NCI-H1930 (cell line): ENCODE measurements at places on chromosomes 1 and 21.

DNA sequence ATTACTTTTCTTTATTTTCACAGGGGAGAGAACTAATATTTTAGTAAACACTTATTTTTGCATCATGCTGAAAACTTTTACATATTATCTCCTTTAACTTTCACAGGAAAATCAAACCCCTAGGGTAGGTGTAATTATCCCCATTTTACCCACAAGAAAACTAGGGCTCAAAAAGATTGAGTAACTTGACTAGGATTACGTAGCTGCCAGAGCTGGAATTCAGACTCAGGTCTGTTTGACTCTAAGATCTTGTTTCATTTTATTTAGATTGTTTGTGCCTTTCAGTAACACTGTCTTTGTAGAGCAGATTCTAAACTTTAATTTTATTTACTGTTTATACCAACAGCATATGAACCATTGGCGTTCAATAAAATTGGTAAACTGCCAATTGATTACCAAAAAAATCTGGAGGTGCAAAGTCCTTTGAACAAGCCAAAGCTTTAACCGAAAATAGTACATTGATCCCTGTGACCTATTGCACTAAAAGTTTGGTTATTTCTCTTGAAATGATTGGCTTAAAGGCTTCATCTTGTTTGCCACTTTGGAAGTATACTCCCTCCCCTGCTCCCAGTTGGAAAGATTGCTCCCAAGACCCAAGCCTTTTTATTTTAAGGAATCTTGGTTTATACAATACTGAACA, 71.0 kb upstream of the WDR26 start:
- DNase-seq: no peak

DNA sequence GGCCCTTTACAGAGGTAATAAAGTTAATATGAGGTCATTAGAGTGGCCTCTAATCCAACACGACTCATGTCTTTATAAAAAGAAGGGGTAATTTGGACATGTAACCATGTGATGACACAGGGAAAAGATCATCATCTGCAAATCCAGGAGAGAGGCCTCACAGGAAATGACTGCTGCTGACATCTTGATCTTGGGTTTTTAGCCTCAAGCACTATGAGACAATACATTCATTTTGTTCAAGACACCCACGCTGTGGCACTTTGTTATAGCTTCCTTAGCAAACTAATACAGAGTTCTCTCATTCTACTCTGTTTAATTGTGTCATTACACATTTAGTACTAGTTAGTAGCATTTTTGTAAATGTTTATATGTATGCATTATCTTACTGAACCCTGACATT, 64.0 kb upstream of the RUNX1 start:
- DNase-seq: no peak

DNA sequence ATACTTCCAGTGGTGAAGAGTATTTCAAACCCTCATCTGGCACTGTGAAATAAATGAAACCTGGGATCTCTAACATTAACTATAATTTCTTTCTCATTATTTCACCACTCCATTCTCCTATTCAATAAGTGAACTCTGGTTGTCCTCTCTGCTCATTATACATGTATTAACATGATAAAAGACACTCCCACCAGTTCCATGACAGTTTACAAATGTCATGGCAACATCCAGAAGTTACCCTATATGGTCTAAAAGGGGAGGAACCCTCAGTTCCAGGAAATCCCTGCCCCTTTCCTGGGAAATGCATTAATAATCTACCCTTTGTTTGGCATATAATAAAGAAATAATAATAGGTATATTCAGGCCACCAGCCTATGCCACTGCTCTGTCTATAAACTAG, 62.7 kb upstream of the BRINP3 start:
- DNase-seq: no peak

GRCh38 chr1:1345384-1345783, 3.8 kb downstream of the DVL1 start:
- no peak for DNase-seq

GRCh38 chr1:161503394-161503748, 1.9 kb upstream of the FCGR2A start:
- DNase-seq: no peak

- no peak for DNase-seq
These were observed 11.8 kb upstream of the OTUD7B start for GRCh38 chr1:150022357-150022756.

DNA sequence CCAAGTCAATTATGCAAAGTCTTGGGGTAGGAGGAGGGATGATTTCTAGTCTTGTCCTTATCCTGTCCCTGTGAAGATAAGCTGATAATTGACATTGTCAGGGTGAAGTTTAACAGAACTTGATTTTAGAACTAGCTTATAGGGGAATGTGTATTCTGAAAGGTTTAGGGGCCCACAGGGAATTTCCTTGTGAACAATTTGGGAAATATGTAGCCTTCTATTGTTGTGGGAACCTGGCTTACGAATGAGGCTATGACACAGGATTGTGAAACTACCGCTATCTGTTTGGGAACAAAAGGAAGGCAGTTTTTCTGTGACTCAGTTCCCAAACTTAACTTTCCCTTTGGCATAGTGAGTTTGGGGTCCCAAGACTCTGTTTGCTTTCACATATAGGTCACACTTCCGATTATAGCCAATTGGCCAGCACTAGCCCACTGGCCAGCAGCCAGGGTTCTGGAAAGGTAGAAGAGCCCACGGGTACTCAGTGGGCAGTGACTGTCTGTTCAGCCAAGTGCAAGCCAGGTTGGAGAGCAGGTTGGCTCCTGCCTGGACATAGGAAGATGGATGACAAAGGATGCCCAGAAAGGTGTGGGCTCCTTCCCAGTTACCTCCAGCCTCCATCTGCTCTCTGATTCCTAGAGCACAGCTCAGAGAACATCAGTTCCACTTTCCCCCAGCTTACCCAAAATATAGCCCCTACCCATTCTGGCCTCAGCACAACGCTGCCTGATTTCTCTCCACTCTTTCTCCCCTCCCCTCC, 35.5 kb downstream of the H3-3A start:
- no peak for DNase-seq

DNA sequence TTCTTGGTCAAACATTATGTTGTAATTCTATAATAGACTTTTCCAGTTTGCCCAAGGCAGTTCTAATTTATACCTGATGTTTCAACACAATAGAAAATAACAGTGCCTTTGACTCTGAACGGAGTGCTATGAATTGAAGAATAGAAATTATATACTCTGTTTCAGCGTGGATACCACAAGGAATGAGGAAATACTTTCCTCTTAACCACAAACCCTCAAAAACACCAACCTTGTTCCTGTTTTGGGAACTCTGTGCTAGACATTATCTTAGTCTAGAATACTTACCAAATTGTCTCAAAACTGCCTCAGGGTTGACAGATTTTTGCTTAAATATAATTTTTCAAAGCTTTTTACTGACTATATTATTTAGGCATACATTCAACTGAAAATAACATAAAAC, 1629.3 kb downstream of the MRPL39 start:
- no peak for DNase-seq

DNA sequence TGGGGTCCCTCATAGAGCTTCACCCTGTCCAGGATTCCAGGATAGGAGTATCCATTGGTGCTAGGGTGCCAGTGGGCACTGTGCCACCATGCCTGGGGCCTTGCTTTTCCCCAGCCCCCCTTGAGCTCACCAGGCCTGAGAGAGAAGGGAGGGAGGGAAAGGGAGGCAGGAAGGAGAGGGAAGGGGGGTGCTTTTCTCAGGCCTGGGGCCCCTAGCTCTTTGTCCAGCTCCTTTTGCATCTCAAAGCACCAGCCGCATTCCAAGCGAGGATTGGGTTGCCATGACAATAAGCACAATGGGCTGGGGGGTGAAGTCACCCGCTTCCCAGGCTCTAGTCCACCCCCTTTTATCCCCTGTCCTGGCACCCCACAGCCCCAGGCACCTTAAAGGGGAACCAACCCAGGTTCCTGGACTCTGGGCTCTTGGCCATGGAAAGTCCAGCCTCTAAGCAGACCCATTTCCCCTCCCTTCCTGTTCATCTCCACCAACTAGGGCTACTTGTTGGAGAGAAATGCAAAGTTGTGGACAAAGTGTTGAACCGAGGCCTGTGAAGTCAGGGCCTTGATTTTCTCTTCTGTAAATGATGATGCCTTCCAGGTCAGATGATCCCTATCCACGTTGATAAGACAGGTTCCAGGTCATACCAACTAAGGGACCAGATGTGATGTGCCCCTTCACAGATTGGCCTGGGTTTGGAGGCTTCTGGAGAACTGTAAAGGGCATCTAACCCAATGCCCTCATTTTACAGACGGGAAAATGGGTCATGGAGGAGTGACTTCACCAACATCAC, 11.4 kb downstream of the THBS3 start:
- no peak for DNase-seq

GRCh38 chr1:94044290-94044790, 76.6 kb downstream of the ABCA4 start:
- DNase-seq: no peak

GRCh38 chr1:1142844-1143243, 27.0 kb upstream of the C1orf159 start:
- DNase-seq: no peak

DNA sequence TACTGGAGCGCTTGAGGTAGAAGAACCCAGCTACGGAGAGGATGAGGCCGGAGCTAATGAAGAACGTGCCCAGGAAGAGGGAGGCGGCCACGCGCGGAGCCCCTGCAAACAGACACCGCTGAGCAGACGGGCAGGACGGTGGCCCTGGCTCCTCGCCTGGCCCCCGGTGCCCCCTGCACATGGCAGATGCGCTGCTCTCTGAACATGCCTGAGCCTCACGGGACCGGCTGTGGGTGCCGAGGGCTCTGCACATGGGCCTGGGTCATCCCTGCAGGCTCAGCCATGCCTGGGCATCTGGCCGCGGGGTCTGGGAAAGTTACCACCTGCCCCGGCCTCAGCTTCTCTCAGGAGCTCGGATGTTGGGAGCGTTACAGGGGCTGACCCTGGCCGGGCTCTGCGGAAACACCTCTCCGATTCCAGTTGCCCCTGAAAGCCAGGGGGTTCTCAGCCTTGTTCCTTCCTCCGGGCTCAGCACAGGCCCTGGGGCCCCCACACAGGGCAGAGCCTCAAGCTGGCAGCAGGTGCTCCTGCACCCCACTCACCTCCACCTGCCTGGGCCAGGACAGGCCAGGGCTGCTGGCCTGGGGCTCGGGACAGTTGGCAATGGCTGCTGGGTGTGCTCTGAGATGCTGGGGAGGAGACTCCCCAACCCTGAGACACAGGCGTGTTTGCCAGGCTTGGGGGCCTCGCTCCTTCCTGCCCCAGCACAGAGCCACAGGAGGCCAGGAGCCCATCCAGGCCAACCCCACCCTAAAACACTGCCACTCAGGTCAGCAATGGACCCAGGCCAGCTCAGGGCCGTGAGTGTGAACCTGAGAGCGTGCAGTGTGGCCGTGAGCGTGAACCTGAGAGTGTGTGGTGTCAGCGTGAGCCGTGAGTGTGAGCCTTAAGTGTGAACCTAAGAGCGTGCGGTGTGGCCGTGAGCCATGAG, 12.1 kb upstream of the RNF223 start:
- DNase-seq: no peak

- DNase-seq: no peak
These were observed 39.6 kb upstream of the C21orf91 start for GRCh38 chr21:17858747-17859146.

GRCh38 chr1:8965121-8965820, 19.6 kb downstream of the CA6 start:
- no peak for DNase-seq

GRCh38 chr1:114154146-114154962, 685 bp upstream of the SYT6 start:
- no peak for DNase-seq

DNA sequence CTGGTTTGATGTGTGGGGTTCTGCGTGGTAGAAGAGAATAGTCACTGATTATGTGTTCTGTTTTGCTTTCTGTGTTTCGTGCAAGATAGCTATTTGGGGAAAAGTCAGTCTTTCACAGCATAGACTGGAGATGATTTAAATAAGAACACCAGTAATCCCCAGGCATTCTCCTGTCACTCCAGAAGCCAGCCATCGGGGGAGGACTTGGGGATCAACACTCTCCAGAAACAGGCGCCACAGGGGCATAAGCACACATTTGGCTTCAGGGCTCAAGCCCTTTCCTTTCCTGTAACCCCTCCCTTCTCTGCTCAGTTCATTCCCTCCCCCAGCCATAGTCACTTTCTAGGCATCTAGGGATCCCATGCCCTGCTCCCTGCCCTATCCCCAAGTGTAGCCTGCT, 97.3 kb upstream of the BEND5 start:
- no peak for DNase-seq

DNA sequence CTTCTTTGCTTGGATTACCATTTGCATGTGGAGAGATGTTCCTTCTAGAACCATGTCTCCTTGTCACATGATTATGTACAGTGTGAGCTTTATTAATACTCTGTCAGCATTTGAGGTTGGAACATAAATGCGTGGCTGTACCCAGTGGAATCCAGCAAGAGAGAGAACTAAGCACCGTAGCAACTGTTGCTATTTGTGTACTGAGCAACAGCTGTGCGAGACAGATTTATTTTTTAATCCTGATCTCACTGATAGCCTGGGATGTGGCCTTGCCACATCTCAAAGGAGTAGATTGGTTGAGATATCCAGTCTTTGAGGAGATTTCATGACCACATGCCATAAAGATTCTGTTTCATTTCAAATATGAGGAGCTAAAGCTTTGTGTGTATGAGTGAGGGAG, 43.4 kb downstream of the KIF1B start:
- no peak for DNase-seq

GRCh38 chr1:108057541-108057940, 92.6 kb upstream of the VAV3 start:
- no peak for DNase-seq

- DNase-seq: no peak
These were observed 1.9 kb downstream of the MTFR1L start for GRCh38 chr1:25821630-25822091.
